ENCODE measurements at places on chromosomes 11 and 22.

- no peak for DNase-seq
Measured at GRCh38 chr22:33038836-33039235, 19.3 kb downstream of the SYN3 start.

GRCh38 chr11:110903830-110904229 is 191.6 kb upstream of the ARHGAP20 start:
- DNase-seq, result peak; percentile 72

DNA sequence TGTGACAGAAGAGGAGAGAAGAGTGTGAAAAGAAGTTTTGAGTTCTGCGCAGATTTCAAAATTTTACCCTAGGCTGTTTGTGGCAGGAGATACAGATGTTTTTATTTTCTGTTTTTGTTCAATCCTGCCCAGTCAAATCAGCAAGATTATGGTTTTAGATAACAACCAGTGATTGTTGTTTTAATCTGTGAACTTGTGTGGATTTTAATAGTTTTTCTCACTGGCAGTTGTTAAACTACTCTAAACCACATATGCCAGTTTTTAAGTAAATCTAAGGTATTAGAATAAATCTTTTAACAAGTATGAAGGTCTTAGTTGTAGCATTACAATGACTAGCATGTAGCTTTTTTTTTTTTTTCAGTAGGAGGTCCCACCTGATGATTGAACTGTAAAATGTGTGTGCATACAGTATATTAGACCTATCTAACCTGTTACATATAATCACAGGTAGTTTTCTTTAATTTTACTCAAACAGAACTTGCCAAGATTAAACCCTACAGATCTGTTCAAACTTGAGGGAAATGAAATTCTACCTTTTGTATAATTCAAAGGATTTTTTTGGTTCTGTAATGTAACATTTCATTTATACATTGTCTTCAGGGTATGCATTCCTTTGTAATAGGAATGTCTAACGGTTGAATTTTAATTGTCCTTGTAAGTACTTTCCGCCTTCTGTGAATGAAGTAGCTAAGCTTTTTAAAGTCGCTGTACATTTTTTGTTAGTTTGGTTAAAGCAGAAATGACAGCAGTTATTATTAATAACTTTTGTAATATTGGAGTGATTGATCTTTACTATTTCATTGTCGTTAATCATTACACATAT is 13.3 kb downstream of the ATXN10 start:
- no peak for DNase-seq

DNA sequence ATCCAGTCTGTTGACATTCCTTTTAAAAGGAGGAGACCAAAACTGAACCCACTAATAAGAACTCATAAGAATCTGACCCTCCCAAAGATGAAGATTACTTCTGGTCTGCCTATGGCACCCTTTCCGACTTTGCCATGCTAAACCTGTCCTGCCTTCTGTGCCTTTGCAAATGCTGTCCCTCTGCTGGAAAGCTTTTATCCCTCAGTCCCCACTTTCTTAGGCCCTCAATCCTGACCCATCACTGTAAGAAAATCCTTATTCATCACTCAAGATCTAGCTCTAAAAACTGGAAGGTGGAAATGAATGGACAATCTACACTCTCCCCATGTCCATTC is 10.4 kb downstream of the MPZL3 start:
- DNase-seq, result no peak

- DNase-seq, result no peak
Measured at GRCh38 chr11:70620510-70621184, 222.3 kb downstream of the CTTN start.

- DNase-seq, result peak; percentile 96
Measured at GRCh38 chr11:113773416-113774173, at the start of gene ZW10. TSS of gene ZW10 (minus strand) at chr11:113773692. CDS start at chr11:113773666, 26 bp downstream.

- DNase-seq, result peak; percentile 36
Measured at GRCh38 chr11:76772100-76772782, 10.9 kb upstream of the TSKU start.

DNA sequence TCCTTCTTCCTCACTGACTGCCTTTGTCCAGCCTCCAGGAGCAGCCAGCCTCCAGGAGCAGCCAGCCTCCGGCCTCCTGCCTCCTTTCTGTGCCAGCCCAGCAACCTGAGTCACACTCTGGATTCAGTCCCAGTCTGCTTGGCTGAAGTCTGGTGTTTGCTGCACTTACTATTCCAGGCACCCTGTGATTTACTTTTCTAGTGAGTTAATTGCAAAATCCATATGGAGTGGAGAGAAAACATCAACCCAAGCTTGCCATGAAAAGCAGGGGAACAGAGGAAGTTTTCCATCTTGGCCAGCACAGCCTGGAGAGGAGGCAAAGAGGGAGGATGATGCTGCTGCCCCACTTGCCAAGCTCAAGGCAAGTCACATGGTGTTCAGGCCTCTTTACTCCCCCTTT is 400.5 kb downstream of the TENM4 start:
- peak; percentile 83 for DNase-seq

DNA sequence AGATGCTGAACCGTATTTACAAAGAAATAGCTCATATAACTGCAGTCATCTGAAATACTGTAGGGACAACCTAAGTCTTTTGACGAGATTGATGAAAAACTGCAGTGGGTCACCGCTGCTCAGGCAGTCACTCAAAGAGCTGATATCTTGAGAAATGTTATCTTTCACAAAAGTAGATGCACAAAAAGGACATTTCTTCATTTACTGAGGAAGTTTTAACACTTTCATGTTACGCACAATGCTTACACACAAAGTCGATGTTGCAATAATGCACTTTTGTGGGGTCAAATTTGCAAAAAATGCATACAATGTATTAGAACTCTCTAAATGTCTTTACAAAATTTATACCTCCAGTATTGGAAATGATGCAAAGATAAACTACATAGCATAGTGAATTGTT is 16.2 kb upstream of the OR10V1 start:
- DNase-seq, result no peak

- no peak for DNase-seq
Measured at GRCh38 chr11:1638344-1638743, 8.8 kb downstream of the KRTAP5-5 start.

- DNase-seq, result no peak
Measured at GRCh38 chr11:70250876-70251658, 19.4 kb upstream of the PPFIA1 start.

DNA sequence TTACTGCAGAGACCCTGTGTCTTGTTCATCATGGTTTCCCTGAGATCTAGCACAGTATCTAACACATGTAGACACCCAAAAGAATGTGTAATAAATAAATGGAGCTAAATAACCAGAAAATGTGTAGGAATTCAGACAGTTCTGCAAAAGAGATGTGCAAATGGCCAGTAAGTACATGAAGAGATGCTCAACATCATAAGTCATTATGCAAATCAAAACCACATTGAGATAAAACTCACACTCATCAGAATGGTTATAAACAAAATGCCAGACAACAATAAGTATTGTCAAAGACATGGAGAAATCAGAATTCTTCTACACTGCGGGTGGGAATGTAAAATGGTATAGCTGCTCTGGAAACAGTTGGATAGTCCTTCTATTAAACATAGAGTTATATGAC is 88.5 kb downstream of the RBFOX2 start:
- DNase-seq, result no peak

DNA sequence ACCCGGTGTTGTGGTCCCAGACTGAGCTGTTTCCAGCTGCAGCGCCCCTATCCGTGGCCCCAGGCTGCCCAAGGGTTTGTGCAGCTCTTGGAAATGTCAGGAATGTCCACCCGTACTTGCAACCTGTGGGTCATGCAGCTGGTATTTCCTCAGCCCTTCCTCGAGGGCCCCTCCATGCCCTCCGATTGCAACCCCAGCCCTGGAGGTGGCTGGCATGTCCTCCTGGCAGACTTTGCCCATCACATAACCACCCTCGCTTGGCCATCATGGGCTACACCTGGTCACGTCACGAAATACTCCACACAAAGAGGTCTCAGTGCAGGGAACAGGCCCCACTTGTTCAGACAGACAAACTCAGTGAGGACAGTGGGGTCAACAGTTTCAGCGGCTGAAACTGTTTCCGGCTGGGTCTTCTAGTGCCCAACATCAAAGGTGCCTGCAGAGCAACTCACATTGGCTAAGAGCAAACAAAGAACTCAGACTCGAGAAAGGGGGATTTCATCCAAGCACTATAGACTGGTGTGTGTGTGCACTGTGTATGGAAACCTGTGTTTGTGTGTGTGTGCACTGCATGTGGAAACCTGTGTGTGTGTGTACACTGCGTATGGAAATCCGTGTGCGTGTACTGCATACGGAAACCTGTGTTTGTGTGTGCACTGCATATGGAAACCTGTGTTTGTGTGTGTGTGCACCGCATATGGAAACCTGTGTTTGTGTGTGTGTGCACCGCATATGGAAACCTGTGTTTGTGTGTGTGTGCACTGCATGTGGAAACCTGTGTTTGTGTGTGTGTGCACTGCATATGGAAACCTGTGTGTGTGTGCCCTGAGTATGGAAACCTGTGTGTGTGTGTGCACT is 72.8 kb upstream of the CCND1 start:
- DNase-seq, result no peak

- no peak for DNase-seq
Measured at GRCh38 chr22:33242078-33242477, 183.9 kb upstream of the SYN3 start.

GRCh38 chr22:30813936-30814335 is 119.3 kb downstream of the OSBP2 start:
- DNase-seq, result no peak

- no peak for DNase-seq
Measured at GRCh38 chr11:130550150-130550549, 101.7 kb downstream of the ADAMTS15 start.

- DNase-seq, result no peak
Measured at GRCh38 chr22:43270314-43270908, 72.8 kb downstream of the SCUBE1 start.

DNA sequence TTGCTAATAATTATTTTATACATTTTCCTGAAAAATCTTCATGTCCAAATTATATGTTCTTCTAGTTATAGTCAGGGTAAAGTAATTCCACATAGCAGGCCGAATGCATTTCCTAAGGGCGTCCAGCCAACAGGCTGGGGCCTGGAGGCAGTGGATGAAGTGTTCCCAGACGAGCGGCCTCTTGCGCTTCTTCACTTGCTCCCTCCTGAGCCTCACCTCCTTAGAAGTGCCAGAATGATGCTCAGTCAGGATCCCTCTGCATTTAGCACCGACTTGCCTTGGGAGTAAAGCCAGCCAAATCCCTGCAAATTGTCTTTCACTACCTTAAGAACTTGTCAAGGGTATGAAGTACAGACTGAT is 1.5 kb downstream of the OLFML1 start:
- DNase-seq, result no peak

- peak; percentile 87 for DNase-seq
Measured at GRCh38 chr11:61129639-61130523, 27.6 kb downstream of the CD5 start.

DNA sequence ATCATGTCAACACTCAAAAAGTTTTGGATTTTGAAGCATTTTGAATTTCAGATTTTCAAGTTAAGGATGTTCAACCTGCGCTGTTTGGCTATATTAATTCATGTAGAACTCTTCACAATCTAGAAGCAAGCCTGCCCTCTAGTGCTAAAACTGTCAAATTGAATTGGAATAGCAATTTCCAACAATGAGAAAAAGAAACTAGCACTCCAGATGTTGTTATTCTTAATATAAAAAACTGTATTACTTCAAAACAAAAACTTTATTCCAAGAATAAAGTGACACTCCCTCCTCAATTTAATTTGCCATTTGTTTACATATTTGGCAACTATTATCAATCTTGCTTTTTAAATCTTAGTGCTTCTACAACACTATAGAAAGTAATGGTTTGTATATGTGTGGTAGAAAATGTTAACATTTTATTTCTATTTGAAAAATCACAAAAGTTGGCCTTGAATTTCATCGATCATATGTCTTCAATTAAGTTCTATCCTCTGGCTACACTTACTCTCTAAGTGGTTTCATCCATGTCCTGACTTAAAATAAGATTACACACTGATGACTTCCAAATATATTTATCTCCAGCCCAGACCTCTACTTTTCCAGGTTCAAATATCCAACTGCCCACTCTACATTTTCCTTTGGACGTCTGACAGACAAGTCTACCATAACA is 36.6 kb downstream of the DCUN1D5 start:
- DNase-seq, result peak; percentile 71

DNA sequence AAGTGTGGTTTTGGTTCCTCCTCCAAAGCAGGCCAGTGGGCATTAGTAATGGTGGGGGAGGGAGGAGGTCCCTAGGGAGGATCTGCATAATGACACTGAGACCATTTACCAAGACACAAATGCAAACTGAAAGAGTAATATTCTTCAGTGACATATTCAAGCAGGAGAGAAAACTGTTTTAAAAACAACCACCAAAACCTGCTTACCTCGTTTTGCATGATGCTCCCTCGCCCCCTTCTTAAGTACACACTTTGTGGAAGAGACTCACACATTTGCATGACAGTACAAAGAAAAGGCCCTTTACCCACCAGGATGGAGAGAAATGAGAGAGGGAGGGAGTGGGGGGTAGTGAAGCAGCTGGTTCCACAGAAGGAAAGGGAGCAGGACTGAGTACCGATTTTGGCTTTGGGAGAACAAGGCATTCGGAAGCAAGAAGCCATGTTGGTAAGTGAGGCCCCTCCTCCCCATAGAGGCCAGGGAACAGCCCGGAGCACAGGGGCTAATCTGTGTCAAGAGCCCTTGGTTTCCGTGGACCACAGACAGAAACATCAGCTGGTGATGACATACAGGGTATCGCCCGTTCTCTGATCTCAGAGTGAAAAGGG is 13.0 kb upstream of the OPCML start:
- DNase-seq, result no peak

GRCh38 chr22:21917181-21917958 is 35.3 kb downstream of the PPM1F start:
- DNase-seq, result no peak

- no peak for DNase-seq
Measured at GRCh38 chr11:89181111-89181510, 3.4 kb downstream of the TYR start.

DNA sequence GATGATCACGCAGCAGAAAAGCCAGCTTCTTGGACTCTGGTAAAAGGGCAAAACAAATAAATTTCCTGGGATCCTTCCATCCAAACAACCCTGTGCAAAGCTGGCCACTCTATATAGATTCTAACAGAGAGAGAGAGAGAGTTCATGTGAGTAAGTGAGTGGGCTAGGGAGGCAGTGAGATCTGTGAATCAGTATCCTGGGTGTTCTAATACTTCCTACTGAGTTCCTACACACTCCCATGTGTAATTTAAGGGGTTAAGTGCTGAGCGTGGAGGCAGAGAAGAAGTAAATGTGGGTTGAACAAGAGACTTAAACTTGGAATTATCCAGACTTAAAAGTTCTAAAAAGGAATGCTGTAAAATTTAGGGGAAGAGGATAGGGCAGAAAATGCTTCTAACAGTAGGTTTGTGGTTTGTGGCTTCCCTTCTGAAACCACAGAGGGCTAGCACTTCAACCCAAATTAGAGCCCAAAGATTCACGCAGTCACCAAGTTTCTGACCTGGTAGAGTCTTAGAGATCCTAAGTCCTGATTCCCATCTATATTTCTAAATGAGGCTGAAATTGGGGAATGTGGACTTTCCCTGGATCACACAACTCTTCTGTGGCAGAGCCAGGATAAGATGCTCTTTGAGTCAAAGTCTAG is 413.9 kb downstream of the TENM4 start:
- peak; percentile 62 for DNase-seq

Data from fibroblast of mammary gland (primary cell).